Heart right ventricle (tissue), 16 donors: ENCODE measurements at places on chromosomes 12 and 14.

GRCh38 chr14:78455896-78456435 lies 285.8 kb downstream of the NRXN3 start:
- DNase-seq = no peak

- no peak for DNase-seq
Observed at GRCh38 chr12:24997970-24998582, 49.2 kb upstream of the BCAT1 start.

- DNase-seq = no peak
Observed at GRCh38 chr12:57044889-57045288, 5.0 kb downstream of the MYO1A start.

DNA sequence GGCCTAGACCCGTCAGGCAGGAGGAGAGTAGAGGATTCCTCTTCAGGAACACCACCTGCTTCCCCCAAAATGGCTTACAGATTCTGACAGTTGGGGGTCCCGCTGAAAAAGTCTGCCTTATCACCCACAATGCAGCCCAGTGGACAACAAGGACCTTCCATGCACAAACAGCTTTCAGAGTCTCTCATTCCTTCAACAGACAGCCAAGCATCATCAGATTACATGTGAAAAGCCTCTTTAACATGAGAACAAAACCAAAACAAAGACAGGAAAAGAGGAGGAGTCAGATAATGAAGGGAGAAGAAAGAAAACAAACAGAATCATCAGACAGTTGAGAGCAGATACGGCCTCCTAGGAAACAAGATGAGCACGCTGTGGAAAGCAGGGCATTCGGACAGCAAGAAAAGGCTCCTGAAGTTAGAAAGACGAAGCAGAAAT lies 18.3 kb downstream of the KCTD10 start:
- no peak for DNase-seq

GRCh38 chr14:56587701-56588100 lies 8.1 kb downstream of the TMEM260 start:
- no peak for DNase-seq

DNA sequence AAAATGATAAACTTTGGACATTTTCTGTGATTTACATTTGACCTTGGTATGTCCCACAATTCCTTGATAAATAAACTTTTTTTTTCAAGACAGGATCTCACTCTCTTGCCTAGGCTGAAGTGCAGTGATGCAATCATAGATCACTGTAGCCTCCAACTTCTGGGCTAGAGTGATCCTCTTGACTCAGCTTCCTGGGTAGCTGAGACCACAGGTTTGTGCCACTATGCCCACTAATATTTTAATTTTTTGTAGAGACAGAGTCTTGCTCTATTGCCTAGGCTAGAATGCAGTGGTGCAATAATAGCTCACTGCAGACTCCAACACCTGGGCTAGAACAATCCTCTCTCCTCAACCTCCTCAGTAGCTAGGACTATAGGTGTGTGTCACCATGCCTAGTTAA lies 79.1 kb upstream of the PTGDR start:
- no peak for DNase-seq

DNA sequence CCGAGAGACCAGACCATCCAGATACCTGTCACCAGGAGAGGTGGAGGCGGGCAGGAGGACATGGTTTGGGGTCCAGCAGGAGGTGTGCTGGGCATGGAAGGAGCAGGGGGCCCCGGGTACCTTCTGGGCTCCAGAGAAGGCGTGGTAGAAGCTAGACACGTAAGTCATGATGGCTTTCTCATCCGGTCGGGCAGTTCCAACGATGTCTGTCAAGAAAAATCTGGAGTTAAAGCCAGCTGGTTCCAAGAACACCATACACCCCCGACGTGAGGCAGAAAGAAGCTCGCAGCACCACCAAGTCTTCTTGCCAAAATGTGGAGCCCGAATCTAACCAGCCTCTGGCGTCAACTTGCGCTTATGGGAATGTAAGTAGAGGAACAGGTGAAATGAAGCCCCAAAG lies 76.7 kb downstream of the ACTN1 start:
- DNase-seq = no peak

DNA sequence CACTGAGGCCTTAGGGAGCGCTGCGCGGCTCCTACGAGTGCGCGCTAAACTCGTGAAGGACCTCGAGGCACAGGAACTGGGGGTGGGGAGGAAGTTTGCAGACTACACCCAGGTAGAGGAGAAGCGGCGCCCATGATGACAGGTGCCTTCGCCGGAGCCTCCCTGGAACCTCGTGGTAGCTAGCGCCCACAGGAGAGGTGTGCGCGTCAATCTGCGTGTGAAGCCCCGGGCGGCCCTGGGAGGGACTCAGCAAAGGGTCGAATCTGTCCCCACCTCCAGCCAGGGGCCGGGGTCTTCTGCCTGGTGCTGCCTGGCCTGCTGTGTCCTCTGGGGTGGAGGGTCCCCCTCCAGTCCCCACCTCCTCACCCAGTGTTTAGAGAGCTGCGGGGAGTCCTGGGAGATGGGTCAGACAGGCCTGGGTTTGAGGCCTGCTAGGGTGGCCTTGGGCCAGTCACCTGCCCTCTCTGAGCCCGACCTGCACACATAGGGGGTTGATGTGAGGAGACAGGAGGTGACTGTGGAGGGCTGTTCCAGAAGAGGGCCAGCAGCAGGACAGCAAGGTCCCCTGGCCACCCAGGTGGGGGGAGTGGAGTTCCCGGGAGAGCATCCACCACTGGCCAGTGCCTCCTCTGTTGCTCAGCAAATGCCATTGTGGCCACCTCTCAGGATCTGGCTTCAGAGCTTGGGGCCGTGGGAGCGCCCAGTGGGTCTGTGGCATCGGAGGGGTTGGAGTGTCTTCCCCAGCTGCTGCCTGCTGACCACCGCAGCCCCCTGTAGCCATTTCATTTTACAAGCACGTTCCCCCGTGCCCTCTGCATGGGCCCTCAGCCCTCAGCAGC lies 20.2 kb upstream of the KIF26A start:
- DNase-seq = no peak

- no peak for DNase-seq
Observed at GRCh38 chr12:43208627-43209026, 343.4 kb downstream of the ADAMTS20 start.

DNA sequence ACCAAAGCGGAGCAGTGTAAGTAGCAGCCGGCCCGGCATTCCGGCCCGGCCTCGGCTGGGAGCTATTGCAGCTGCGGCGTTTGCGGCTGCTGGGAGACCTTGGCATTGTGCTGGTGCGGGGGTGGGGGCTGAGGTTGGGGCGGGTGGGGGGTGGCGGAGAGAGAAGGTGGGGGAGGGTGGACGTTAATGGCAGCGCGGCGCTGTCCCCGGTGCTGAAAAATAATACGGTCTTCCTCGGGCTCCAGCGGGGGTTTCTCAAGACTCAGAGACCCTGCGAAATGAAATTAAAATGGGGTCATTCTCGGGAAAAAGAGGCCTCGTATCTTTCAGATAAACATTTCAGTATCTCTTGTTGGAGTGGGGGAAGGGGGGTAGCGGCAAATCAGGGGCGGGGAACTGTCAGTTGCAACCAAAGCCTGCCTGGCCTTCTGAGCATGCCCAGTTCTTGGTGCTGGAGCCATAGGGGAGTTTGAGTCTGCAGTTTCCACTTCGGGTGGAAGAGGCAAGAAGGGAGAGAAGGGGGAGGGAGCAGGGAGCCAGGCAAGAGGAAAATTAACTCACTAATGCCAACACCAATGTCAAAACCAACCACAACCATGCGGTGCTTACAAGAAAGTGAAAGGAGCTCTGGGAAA lies 414 bp downstream of the UNC79 start:
- DNase-seq = peak; percentile 9

DNA sequence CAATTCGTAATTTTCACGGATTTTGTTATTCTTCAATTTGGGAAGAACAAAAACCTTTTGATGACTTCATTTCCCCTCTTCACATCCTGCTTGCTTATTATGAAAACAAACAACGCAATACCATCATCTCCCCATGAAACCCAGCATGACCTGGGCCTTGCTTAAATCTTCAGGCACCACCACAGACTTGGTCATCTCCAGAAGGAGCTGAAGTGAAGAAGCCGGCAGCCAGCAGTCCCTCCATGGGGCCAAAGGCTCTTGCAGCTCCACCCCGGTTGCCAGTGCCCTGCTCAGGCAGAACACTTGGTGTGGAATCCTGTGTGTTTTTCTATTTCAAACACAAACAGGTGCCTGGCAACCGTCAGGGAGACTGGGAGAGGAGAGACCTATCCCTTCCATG lies 982.9 kb upstream of the TMEM132C start:
- DNase-seq = no peak
